Hippocampal formation (tissue), 2 donors: ENCODE measurements at places on chromosomes 12 and 14.

GRCh38 chr14:99945732-99946651 lies 119.2 kb upstream of the EVL start:
- DNase-seq: no peak

GRCh38 chr14:67004521-67004920 lies 184.7 kb upstream of the GARIN2 start:
- no peak for DNase-seq

DNA sequence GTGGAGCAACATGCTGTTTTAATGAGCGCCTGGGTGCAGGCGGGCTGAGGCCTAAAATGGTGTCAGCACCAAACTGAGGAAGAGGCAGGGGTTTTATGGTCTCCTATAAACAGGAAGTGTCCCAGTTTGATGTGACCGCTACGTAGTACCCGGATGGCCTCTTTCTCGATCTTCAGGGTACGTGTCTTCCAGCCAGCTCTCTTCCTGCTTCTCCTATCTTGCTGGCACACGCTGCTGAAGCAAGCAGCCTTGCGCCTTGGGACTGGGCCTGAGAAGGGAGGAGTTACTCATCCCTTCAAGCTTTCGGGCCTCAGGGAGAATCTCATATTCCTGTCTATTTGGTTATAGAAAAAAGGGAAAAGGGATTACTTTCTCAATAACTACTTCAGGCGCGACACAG lies 28.2 kb upstream of the RNASE1 start:
- DNase-seq: no peak

- DNase-seq: no peak
Measured at GRCh38 chr14:54188064-54188666, 208.6 kb upstream of the CDKN3 start.

GRCh38 chr14:22521449-22522239 lies 67.4 kb downstream of the DAD1 start:
- no peak for DNase-seq

DNA sequence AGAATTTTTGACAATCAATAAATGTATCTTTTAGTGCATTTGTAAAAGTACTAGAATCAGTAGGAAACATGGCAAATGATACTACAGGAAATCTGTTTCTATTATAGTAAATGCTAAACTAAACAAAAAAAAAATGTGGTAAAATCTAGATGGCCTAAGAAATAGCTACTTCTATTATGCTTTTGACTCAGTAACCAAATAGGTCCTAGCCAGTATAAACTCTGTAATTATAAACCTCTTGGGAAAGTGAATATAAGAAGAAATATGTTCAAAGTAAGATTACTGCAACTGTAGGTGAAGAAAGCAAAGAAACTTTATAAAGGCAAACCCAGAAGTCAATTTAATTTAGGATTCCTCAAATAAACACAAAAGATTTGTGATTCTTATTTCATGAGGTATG lies 581.2 kb downstream of the LRFN5 start:
- no peak for DNase-seq

DNA sequence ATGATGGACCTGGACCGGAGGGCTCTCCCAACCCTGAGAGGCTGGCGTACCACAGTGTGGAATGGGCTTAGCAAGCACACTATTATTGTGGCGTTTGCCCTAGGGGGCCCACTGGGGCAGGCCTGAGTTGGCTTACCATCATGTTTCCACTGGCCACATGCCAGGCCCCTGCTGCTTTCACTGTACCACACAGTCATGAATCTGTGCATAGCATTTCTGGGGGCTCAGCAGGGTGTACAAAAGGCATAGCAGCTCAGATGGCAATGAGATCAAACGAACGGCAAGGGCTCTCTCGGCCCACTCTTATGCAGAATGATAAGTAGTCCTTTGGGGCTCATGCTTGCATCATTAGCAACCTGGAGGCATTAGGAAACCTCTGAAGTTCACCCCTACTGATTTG lies 137.0 kb upstream of the HIF1A start:
- DNase-seq: no peak

GRCh38 chr12:108310489-108310888 lies 28.6 kb downstream of the CMKLR1 start:
- no peak for DNase-seq

DNA sequence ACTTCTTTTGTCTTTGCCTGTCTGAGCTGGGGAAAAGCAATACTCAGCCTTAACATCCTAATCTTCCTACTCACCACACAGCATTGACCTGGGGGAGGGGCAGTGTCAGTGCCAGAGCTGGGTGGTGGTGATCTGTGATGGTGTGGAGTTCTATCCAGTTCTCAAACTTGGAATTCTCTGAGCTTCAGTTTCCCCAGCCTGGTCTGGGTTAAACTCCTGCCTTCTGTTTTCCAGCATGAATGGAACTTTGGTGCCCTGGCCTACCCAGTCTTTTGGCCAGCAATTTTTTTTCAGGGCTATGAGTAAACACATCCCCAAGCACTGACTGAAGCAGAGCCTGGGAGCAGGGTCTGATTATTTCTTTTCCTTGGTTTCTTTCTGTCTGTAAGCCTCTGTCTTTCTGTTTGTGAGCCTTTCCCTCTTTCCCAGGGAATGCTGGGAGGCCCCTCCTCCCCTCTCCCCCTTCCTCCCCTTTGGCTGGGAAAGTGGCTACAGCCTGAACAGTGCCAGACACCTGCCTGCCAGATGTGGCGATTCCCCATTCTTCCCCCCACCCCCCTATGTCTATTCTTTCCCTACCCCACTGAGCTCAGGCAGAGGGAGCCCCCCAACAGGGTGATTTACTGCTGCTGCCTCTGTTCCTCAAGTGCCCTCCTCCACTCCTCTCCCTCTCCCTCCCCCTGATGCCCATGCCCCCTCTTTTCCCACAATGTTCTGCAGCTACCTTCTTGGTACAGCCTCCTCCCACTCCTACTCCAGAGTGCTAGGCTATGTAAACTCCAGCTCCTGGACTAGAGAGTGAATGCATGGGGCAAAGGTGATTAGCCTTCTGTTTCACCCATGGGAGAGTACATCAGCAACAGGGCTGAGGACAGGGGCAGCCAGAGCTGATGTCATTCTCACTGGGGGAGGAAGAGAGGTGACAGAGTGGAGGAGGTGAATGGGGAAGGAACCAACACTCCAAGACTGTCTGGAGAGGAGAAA lies 11.1 kb downstream of the GPR84 start:
- DNase-seq: peak; percentile 58

DNA sequence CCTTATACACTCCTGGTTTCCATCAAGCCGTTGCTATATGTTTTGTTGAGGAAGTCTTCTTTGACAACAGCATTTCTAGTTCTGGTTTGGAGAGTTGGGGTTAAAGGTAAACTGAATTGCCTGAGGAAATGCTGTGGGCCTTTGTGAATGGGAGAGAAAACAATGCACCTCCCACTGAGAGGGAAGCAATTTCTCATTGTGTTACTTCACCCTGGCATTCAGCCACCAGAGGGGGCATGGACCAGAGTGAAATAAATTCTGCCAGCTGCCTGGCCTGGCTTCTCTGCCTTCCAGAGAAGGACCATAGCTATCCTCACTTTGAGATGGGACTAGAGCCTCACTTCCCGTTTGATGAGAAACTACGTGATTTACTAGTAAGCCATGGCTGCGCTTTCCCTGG lies 475.3 kb downstream of the EGLN3 start:
- DNase-seq: peak; percentile 63

- DNase-seq: no peak
Measured at GRCh38 chr14:104743461-104744380, 9.2 kb upstream of the SIVA1 start.

DNA sequence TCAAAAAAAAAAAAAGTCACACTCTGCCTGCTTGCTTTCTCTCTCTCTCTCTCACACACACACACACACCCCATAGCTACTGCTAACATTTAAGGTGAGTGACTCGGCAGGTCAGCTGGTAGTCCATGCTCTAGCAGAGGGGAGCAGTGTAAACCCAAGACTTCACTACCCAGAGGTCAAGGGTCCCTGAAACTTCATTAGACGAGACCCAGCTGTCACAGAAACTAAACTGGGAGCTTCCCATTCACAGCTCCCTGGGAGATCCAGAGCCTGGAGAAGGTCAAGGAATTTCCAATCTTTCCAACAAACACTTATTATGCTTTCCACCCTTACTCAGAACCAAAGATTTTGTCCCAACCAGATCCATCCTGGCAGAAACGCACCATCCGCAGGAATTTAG lies 33.2 kb downstream of the CKAP4 start:
- no peak for DNase-seq

GRCh38 chr12:133203344-133204263 lies 22.3 kb downstream of the ZNF268 start:
- DNase-seq: no peak

DNA sequence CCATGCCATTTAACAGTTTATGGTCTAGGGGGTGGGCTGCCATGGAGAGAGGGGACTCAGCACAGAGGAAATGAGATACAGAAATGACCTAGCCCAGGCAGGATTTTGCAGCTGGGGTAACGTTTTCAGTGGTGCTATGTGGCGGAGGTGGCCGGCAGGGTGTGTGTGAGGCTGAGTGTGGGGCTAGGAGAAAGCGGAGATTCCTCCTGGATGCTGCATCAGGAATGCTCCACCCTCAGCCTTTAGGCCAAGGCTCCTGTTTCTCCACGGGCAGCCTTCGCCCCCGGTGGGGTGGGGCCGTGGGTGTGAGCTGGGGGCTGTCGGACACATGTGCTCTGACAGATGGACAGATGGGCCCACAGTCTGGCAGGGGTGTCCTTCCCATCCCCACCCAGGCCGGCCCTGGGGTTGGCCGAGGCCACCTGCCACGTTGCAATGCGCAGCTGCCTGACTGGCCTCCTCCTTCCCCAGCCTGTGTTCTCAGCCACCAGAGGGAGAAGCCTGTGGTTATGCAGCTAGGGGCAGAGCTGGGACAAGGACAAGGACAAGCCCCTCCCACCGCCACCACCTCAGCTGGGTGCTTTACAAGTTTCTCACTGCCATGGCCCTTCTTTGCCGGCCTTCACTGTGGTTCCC lies 44.3 kb downstream of the TEAD4 start:
- DNase-seq: no peak

DNA sequence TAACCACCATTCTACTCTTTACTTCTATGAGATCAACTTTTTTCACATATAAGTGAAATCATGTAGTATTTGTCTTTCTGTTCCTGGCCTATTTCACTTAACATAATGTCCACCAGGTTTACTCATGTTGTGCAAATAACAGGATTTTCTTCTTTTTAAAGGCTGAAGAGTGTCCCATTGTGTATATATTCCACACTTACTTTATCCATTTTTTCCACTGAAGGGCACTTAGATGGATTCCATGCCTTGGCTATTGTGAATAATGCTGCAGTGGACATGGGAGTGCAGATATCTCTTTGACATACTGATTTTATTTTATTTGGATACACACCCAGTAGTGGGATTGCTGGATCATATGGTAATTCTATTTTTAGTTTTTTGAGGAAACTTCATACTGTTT lies 181.1 kb upstream of the HMGA2 start:
- DNase-seq: no peak

DNA sequence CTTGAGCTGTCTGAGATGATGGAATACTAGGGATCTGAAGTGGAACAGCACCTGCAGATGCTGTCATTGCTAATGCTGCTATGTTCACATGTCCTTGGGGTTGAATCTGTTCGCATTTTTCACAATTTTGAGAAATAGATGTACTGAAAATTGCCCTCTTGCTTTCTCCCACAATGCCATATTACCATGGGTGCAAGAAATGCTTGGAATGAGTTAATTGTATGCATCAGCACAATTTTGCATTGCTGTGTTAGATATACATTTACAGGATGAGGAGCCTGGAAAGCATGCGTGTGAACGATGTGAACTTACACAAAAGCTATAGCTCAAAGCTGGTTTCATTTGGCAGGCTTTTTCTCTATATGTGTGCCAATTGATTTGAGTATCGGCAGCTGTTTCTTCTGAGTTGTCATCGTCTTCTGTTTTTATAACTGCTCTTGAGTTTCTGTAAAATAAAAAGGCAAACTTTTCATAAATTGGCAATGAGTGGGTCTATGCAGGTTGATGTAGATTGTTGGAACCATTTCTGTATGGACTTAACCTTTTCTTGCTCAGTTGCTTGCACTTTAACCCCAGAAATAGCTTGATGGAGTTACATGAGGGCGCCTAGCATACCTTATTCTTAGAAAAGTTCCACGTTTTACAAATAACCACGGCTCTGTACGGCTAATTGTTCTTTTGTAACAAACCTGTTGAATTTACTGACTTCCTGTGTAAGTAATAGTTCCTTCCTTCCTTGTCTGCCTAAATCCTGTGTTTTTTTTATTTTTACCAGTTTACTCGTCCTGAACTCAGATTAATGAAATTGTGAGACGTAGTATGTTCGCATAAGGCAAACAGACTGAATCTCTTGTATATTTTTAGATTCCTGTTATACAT lies 105.9 kb downstream of the FGD4 start:
- DNase-seq: peak; percentile 10

DNA sequence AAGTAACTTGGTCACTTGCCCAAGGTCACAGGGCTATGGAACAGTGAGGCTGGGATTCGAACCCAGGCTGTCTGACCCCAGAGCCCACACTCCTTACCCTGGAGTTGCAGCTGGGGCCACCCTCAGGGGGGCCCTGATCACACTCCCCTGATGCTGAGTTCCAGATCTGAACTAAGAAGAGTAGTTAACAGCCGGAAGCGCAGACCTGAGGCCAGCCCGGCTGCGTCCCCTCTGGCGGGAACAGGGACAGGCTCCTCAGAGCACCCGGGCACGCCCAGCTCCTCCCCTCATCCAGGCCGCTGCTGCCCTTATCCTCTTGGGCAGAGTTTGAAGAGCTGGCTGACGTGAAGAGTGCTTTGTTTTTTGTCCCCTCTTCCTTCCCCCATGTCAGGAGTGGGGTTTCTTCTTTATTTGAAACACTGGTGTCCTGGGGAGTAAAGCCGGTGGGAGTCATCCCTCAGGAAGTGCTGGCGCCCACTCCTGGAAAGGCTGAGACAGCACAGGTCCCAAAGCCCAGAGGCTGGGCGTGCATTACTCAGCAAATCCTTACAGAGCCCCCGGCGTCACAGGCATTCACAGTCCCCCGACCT lies 8.7 kb downstream of the PHB2 start:
- DNase-seq: no peak

DNA sequence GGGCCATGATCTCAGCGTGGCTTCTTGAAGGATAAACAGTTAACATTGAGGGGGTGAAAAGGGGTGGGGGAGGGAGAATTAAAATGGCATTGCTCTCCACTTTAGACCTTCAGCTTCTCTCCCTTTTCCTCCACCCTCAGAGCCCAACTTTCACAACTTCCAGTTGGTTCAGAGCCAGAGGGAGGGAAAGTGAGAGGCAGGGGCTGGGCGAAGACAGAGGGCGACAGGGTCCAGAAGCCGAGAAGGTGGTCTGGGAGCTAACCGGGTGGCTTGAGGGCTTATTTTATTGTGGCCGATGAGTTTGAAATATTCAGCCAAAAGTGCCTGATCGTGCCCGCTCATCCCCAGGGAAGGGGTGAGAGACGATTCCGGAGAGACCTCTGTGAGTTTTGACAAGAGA lies 4.1 kb downstream of the BMP4 start:
- DNase-seq: no peak

DNA sequence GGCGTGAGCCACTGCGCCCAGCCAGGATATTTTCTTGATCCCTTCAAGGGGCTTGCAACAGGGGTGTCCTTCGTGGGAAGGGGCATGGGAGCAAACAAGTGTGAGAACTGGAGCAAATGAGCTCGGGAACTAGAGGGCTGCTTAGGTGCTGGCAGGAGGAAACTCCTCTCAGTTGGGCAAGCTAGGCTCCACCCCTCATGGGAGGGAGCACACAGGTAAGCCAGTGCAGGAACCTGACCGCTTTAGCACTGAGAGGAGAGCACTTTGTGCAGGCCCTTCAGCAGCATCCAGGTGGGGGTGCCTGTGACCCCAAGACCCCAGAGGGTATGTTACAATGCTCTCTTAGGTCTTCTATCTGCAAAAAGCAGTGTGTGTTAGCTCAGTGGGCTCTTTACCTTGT lies 755.4 kb upstream of the MDGA2 start:
- DNase-seq: no peak

- no peak for DNase-seq
Measured at GRCh38 chr12:20127413-20127812, 240.9 kb upstream of the PDE3A start.
